ENCODE measurements at places on chromosomes 11 and 22. TPM values are rescaled to one million over a fixed set of nuclear protein-coding genes. Genes with fewer than 3 reads are reported as not detected.

Gene FAT3
- 0.73 TPM for polyA plus RNA-seq

Gene HORMAD2
- polyA plus RNA-seq: not detected

Gene MFRP
- polyA plus RNA-seq: 0.01 TPM

Gene SLCO2B1
- polyA plus RNA-seq: 81.4 TPM

Gene ANGPTL5
- polyA plus RNA-seq: 0.06 TPM

Gene MRPL49
- 35.1 TPM for polyA plus RNA-seq

Gene DUSP8
- polyA plus RNA-seq: 16.9 TPM

Gene HYLS1
- polyA plus RNA-seq: 6.5 TPM

Gene NXPE4
- not detected for polyA plus RNA-seq

Gene OR5L1
- not detected for polyA plus RNA-seq

Gene SYT13
- 25.5 TPM for polyA plus RNA-seq

Gene C11orf97
- not detected for polyA plus RNA-seq

Gene P2RX6
- polyA plus RNA-seq: 1.4 TPM

Gene OR2AT4
- polyA plus RNA-seq: 3.2 TPM

Gene BATF2
- polyA plus RNA-seq: 15.7 TPM

Gene SGSM1
- polyA plus RNA-seq: 7.2 TPM

Gene TRPM5
- polyA plus RNA-seq: 0.87 TPM
